ENCODE measurements at places on chromosomes 5 and 9. TPM values are rescaled to one million over a fixed set of nuclear protein-coding genes. Genes with fewer than 3 reads are reported as not detected.

GRCh38 chr5:107919361-107919760 lies 248.6 kb upstream of the EFNA5 start:
- no peak overlapping the region for H3K27ac ChIP-seq
- H3K36me3 ChIP-seq, result no peaks in the 10 kb centered on the region
- no peaks in the 10 kb centered on the region for H3K4me1 ChIP-seq
- no peak for DNase-seq
- no peak overlapping the region for H3K4me3 ChIP-seq

The OR1N2 gene
- not detected for polyA plus RNA-seq

- H3K4me3 ChIP-seq, result no peak overlapping the region
- H3K27me3 ChIP-seq, result no peaks in the 10 kb centered on the region
- 0 out of 2 replicates have a peak, but pooled peaks cover 4% of the 10 kb centered on the region for H3K4me1 ChIP-seq
These were observed 1046.7 kb upstream of the C9orf72 start for GRCh38 chr9:28620011-28620410.

The CTSL gene
- polyA plus RNA-seq, result 98.3 TPM

Data from SK-N-SH (cell line).